ENCODE measurements at places on chromosomes 3 and 15.

DNA sequence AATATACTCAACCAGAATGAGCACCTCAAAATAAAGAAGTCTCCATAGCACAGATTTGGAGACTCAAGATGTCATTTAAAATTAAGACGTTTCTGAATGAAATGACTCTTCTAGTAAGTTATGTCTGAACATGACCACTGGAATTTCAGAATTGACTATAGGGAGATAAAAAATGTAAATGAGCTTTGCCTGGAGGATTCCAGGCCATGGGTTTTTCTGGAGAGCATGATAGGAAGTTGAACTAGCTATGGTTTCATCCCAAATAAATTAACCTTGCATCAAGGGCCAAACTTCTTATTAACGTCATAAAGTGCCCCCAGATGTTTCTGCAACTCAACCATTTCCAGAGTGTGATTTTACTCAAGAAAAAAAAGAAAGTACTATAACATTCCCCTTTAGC, 222.6 kb upstream of the NR2F2 start:
- no peak for DNase-seq

- no peak for DNase-seq
These were observed 18.9 kb downstream of the NR1I2 start for GRCh38 chr3:119800844-119801243.

GRCh38 chr15:32774022-32774421, 56.2 kb downstream of the GREM1 start:
- DNase-seq, result no peak

DNA sequence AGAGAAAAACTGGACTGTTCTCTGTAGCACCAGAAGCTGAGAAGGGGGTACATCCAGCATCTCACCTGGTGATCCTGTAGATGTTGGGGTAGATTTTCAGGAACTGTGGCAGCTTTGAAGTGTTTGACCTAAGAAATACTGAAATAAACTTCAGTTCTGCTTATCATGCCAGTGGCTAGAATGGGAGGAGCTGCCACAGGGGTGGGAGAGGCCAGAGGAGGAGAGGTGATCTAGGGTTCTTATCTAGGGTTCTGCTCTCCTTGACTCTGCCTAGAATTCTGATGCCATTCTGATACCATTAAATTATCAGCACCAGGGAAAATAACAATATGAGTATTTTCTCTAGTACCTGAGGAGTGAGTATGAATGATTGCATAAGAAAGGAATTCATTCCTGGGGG, 10.2 kb upstream of the CPOX start:
- DNase-seq, result no peak

DNA sequence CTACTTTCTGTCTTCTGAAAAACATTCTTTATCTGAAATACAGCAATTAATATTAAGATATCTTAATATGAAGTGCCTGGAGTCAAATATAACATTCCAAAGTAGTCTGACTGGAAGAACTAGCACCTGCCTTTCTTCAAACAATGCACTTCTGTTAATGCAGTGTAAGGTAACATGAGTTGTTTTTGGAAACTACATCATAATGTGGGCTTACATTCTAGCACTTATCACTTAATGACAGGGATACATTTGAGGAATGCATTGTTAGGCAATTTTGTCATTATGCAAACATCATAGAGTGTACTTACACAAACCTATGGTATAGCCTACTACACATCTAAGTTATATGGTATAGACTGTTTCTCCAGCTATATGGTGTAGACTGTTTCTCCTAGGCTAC, 49.2 kb downstream of the SLC15A2 start:
- DNase-seq, result no peak
